ENCODE measurements at places on chromosomes 1 and 21. TPM values are rescaled to one million over a fixed set of nuclear protein-coding genes. Genes with fewer than 3 reads are reported as not detected.

DNA sequence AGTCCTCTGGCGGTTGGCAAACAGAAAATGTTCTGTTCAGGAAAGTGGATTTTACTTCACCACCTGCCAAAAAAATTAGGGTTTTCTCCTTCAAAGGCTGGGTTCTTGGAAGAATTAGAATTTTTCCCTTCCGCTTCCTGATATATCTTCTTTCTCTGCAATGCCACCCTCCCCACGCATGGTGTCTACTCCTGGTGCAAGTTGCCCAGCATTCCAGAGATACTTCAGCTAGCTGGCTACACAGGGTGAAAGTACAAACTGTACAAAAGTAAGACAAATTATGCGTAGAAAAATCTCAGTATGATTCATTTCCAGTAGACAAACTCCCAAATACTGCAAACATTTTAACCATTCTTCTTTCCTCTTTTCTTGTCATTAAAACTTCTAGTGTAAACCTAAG, 430.1 kb upstream of the ESRRG start:
- no peak for DNase-seq
- H3K27me3 ChIP-seq = no peaks in the 10 kb centered on the region
- peaks cover 7% of the 10 kb centered on the region for H3K4me1 ChIP-seq
- H3K4me3 ChIP-seq = no peak overlapping the region
- no peak overlapping the region for H3K27ac ChIP-seq

DNA sequence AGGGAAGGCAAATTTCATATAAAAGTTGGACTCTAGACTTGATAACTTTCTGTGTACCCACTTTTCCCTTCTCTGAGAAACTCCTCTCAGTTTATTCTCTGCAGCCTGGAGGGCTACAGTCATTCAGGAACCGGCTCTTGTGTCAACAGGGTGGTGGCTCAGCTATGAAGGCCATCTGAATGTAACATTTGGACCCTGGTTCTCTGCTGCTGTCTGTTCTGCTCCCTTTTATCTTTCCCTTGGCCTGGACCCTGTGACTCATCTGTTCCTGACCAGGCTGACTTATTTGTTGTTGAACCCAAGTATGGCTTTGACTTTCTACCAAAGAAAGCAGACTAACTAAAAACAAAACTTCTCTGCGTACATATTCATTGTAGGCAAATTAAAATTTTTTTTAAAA, 75.4 kb downstream of the CENPF start:
- no peaks in the 10 kb centered on the region for H3K27me3 ChIP-seq
- H3K4me1 ChIP-seq = no peaks in the 10 kb centered on the region
- no peaks in the 10 kb centered on the region for H3K36me3 ChIP-seq

- H3K36me3 ChIP-seq = no peaks in the 10 kb centered on the region
- peak overlapping the region; percentile 61 for H3K27ac ChIP-seq
- no peaks in the 10 kb centered on the region for H3K27me3 ChIP-seq
Measured at GRCh38 chr1:198679535-198680173, 40.8 kb downstream of the PTPRC start.

GRCh38 chr1:45010855-45011811, at the start of gene HECTD3:
TSS of gene HECTD3 (minus strand) at chr1:45011324. CDS start at chr1:45011257, 67 bp downstream.
- peak within 1 kb of the TSS; percentile 94 for H3K4me3 ChIP-seq
- H3K27me3 ChIP-seq = no peaks in the 10 kb centered on the region
- DNase-seq = peak; percentile 85

DNA sequence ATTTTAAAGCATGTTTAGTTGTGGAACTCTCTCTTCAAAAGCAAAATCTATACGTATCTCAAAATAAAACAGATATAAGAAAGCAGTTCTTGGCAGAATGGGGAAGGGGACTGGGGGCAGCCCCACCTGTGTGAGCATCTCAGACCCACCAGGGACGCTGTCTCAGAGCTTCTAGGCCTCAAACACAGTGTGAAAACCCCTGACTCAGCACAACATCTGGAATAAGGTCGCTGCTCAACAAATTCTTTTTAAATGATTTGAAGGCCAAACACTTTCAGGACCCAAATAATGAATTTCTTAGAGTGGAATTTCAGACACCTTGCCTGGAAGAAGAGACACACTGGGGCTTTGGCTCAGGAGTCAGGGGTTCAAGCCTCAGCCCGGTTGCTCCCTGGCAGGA, 27.1 kb upstream of the GRHL3 start:
- no peaks in the 10 kb centered on the region for H3K36me3 ChIP-seq
- H3K4me1 ChIP-seq = peaks cover 6% of the 10 kb centered on the region
- no peaks in the 10 kb centered on the region for H3K27me3 ChIP-seq

GRCh38 chr1:113125517-113125916, 52.5 kb downstream of the LRIG2 start:
- no peaks in the 10 kb centered on the region for H3K4me1 ChIP-seq
- H3K27ac ChIP-seq = no peak overlapping the region
- no peaks in the 10 kb centered on the region for H3K27me3 ChIP-seq
- no peak overlapping the region for H3K4me3 ChIP-seq

The KRTAP19-3 gene
- total RNA-seq = not detected

- peaks cover 3% of the 10 kb centered on the region for H3K27me3 ChIP-seq
- H3K36me3 ChIP-seq = no peaks in the 10 kb centered on the region
Measured at GRCh38 chr1:107460035-107460434, 319.2 kb downstream of the NTNG1 start.

DNA sequence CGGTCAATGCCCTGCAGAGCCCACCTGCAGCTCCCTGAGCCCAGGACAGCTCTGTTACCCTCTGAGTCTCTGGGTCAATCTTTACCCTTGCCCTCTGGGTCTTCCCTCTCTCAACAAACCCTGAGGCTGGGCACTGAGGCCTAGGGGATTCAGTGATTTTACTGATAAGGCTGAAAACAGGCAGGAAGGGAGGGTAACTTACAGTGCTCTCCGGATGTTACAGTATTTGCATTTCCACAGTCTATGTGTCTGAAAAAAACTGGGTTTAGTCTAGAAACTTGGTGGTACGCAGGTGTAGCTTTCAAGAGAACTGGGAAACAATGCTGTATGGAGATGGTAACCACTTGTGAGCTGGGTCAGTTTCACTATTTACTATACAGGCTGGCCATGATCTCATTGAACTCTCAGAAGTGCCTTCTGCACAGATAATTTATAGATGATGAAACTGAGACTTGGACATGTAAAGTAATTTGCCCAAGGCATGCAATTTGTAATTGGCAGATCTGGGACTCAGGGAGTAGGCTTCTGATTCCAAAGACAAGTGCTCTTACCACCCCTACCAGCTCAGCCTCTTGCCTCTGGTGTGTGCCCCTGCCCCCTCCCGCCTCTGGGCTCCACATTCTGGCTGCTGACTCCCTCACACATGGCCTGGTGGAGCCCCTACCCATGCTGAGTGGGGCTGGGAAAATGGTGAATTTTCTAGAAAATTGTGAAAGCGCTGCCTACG, 48.8 kb downstream of the TENT5C start:
- no peaks in the 10 kb centered on the region for H3K27me3 ChIP-seq
- no peaks in the 10 kb centered on the region for H3K36me3 ChIP-seq
- DNase-seq = no peak
- H3K4me1 ChIP-seq = no peaks in the 10 kb centered on the region
- no peak overlapping the region for H3K27ac ChIP-seq

The TRABD2B gene
- 1.9 TPM for total RNA-seq

DNA sequence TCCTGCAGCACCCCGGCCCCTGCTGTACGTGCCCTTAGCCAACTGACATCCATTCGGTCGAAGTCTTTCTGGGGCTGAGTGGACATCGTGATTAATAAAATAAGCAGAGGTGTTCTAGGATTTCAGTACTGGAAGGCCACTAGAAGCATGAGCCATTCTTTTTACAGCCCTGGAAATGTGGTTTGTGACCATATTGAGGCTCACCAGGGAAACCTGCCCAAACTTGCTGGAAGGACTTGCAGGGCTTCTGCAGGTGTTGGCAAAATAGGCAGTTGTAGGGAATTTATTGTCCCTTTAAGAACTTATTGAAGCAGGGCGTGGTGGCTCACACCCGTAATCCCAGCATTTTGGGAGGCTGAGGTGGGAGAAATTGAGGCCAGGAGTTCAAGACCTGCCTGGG, 80.8 kb downstream of the DOP1B start:
- no peak for DNase-seq
- H3K4me1 ChIP-seq = no peaks in the 10 kb centered on the region
- no peak overlapping the region for H3K27ac ChIP-seq
- no peak overlapping the region for H3K4me3 ChIP-seq
- H3K27me3 ChIP-seq = no peaks in the 10 kb centered on the region

The LCE3E gene
- not detected for total RNA-seq

The CFHR5 gene
- total RNA-seq = not detected

The ARHGAP30 gene
- total RNA-seq = 10.5 TPM

The TNFRSF4 gene
- total RNA-seq = 3.6 TPM

DNA sequence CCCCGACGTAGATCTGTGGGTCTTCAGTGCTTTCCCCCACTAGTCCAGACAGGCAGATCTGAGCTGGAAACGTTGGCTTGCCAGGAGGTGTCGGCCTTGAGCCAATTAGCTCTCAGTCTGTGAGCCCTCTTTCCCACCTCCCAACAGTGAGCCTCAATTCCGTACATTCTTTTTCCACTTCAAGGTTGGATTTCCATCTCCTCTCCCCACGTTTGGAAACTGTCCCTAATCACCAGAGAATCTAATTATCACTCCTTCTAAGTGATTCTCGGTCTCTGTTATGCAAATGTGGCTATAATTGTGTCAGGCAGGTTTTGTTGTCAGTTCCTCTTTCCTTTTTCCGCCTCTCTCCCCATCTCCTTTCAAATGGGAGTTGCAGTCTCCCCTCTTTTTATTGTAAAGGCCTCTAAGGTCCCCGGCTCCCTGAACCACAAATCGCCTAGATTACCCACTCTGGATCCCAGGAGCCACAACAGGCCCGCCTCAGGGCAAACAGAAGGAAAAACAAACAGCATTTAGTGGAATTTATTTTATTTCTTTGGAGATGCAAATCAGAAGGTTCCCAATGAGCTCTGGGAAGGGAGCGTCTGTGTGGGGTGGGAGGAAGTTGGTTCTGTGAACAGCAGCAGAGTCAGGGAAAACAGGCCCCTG, 29.4 kb upstream of the LRRN2 start:
- H3K36me3 ChIP-seq = no peaks in the 10 kb centered on the region
- H3K27ac ChIP-seq = no peak overlapping the region
- H3K27me3 ChIP-seq = peaks cover 6% of the 10 kb centered on the region
- no peak for DNase-seq

- H3K4me3 ChIP-seq = no peak overlapping the region
- no peak overlapping the region for H3K27ac ChIP-seq
- H3K4me1 ChIP-seq = no peaks in the 10 kb centered on the region
- H3K27me3 ChIP-seq = no peaks in the 10 kb centered on the region
Measured at GRCh38 chr1:25063591-25064416, 133.7 kb upstream of the RUNX3 start.
